ENCODE measurements at places on chromosomes 4 and X.

GRCh38 chrX:136291824-136292223 lies 8.9 kb upstream of the ADGRG4 start:
- no peak for DNase-seq

GRCh38 chr4:26873391-26874026 lies 12.9 kb downstream of the STIM2 start:
- DNase-seq: peak; percentile 90

DNA sequence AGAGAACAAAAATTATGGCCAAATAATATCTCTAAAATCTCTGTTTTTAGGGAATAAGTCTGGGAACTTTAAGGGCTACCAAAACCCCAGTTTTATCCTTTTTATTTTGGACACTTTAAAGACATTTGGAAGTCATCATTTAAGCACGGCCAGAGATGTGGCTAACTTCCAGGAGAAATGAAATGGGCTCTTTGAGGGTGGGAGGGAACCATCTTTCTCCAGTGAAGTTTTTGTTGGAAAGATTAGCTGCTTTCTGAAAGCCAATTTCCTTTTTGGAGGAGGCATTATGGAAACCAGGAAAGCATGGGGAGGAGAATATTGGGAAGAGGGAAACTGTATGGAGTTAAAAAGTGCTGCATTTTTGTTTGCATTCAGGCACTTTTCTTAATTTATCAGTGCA lies 4.8 kb downstream of the VSIG1 start:
- DNase-seq: no peak

DNA sequence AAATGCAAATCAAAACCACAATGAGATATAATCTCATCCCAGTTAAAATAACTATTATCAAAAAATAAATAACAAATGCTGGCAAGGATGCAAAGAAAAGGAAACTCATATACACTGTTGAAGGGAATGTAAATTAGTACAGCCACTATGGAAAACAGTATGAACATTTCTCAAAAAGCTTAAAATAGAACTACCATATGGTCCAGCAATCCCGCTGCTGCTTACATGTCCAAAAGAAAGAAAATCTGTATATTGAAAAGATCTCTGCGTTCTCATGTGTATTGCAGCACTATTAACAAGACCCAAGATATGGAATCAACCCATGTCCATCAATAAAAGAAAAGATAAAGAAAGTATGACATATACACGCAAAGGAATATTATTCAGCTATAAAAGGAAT lies 3.0 kb upstream of the NAP1L2 start:
- DNase-seq: no peak

DNA sequence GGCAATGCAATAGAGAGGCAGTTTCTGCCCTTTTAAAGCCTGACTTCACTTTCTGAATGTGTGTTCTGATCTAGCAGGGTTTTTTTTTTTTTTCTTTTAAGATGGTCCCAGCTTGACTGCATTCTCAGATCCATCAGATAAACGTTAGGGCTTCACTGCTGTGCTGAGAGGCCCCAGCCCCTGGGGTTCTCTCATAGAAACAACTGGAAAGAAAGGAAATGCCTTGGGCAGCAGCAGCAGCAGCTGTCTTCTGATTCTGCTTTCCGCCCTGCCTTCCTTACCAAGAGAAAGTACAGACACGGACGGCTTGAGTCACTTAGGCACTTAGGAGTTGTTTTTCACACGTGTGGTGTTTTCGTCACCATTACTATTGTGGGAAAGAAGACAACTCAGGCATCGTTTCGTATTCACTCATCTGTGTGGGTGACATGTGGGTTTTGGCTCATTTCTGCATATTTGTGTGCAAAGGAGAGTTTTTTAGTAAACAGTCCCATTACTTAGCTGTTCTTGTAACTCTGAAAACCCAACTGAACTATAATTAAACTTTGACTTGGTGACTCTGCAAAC lies 172.0 kb downstream of the PTTG2 start:
- DNase-seq: peak; percentile 87

- DNase-seq: no peak
Observed at GRCh38 chrX:17854531-17854930, 6.6 kb downstream of the RAI2 start.

GRCh38 chr4:7158991-7159390 lies 33.3 kb upstream of the SORCS2 start:
- no peak for DNase-seq

- DNase-seq: no peak
Observed at GRCh38 chr4:128354205-128354821, 66.7 kb upstream of the PGRMC2 start.

DNA sequence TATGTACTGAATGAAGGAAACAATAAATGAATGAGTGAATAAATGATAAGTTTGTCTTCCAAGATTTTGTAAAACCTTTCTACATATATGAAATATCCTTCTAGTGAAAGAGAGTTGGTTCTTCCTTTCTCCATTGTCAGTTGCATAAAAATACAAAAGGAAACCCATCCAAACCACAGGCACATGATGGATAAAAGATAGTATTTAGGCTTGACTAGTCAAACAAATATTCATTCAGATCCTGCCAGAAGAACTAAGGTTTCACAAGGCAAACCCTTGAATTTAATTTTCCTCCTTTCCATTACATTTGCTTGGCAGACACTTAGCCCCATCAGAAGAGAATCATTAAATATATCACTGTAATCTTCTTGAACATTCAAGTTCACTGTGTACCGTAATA lies 208.4 kb downstream of the COL25A1 start:
- no peak for DNase-seq

DNA sequence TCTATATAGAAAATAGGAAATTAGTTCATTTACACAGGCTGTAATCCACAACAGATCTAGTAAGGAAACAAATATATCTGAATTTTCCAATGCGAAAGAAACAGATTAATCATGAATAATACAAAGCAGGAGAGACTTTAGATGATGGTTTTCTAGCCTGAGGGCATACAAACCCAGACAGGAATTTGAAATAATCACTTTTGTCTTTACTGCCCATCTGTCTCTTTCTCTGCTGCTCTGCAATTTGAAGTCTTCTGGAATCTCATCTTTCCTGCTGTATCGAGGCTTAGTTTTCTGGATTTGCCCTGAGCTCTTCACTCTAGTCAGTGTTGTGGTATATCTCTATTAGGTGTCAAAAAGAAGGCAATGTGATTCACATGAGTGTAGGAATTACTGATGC lies 711.8 kb upstream of the FAM241A start:
- DNase-seq: no peak

DNA sequence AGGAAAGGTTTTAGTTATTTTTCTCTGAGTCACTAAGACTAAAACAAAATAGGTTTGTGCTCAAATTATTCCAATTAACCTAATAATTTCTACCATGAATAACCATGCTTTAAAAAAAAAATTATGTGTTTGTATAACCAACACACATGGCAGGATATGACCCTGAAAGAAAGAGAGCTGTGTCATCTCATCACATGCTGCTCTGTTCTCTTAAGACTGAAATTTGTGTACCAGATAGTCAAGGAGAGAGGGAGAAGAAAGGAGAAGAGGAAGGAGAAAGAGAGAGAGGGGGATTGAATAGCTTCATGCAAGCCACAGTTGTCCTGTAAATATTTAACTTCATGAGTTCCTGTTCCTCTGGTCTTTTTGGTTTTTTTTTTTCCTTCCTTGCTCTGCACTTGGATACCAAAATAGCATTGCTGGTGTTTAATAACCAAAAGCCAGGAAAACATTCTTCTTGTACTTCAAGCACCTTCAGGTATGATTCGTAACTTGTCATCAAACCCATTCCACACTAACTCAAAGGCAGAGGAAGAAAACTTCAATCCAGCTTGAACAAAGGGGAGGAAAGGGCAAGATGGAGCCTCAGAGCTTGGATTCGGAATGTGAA lies 6.4 kb upstream of the PROM1 start:
- DNase-seq: no peak

- DNase-seq: no peak
Observed at GRCh38 chr4:145819853-145820181, 118.8 kb downstream of the ZNF827 start.

DNA sequence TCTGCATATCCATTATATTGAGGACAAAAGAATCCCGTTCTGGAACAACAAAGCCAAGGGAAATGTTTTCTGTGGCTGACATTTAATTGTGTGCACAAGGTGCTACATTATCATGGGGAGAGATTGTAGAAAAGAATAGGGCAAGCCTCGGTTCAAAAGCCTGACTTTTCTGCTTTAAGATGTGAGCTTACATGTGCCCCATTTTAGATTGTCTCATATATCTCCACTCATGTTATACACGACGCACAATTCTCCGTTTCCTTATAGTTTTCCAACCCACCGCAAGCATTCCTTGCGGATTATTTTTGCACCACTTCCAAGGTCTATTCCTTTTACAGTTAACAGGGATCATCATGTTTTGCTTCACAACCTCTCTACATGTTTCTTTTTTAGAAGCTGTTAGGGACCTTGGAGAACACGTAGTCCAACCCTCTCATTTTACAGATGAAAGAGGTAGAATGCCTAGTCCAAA lies 99.6 kb upstream of the MAML3 start:
- DNase-seq: no peak

DNA sequence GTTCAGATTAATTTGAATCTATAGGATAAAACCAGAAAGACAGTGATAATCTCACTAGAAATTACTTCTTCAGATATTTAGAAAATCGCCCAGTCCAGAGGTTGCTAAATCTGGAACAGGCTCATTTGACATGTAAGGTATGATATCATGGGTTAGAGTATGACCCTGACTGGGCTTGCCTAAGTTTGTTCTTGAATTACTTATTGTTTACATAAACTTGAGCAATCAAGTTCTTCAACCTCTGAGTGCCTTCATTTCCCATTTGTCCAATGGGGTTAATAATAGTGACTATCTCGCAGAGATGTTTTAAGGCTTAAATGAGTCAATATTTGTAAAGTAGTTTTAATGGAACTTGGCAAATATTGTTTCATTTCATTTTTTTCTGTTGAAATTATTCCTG lies 1947.6 kb upstream of the IGFBP7 start:
- no peak for DNase-seq

DNA sequence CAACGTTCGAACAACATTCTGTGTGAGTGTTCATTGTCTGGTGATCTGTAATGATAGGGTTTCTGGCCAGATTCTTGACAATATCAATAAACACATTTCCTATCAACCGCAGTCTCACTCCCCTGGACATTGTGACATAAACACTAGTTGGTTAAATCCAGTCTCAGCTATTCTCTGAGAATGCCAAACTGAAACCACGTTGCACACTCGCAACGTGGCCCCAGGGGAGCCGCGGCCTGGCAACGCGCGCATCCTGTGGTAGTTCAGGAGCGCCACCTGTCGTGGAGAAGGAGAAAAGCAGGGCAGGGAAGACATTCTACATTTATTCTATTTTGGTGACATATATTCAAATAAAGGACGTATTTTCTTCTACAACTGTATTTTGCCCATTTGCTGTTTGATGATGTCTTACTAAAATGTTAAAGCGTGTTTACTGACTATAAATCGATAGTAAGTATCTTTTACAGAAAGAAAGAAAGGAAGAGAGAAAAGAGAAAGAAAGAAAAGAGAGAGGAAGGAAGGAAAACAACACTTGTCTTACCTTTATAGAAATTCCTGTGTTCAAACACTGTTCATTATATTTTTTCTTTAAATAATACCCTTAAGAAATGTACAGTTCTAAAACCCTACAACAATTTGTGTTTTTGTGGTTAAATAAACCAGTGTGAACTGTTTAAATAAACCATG lies 738.3 kb upstream of the FRG1 start:
- no peak for DNase-seq

- DNase-seq: no peak
Observed at GRCh38 chr4:15322006-15322405, 105.8 kb upstream of the C1QTNF7 start.

DNA sequence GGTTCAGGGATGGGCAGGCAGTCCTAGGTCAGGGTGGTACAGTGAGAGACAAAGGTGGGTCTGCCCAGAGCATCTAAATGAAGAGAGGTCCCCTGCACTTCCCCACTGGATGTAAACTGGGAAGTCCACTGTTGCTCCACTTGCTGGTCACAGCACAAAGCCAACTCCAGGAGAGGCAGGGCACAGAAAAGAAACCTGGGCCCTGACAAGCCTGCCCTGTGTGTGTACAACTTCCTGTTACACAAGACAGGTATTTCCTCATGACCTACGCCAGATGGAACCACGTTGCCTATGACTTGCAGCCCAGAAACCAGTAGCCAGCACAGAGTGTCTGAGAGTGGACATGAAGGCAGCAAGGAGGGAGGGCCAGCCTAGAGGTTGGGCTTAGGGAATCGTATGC lies 161.8 kb downstream of the SH3KBP1 start:
- DNase-seq: no peak

DNA sequence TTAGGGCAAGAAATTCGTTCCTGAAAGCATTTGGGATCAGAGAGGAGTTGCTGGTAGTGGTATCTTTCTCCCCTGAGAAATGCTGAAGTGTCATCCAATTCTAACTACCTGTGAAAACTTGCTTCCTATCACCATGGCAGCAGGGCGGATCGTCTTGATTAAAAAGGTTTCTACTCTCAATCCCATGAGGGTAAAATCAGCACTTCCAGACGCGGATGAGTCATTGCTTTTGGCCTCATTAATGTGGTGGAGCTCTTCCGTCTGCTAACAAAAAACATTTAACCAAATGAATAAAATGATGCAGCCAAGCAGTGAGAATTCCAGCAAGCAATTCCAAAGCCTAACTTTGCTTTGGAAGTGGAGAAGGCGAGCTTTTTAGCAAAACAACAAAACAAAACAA lies 325.6 kb downstream of the CAMK2D start:
- DNase-seq: peak; percentile 16

Data from CD4-positive, alpha-beta T cell treated with Interleukin-2 at 100 ng/mL for 4 hours (primary cell).